ENCODE measurements at places on chromosomes 16 and 17.

DNA sequence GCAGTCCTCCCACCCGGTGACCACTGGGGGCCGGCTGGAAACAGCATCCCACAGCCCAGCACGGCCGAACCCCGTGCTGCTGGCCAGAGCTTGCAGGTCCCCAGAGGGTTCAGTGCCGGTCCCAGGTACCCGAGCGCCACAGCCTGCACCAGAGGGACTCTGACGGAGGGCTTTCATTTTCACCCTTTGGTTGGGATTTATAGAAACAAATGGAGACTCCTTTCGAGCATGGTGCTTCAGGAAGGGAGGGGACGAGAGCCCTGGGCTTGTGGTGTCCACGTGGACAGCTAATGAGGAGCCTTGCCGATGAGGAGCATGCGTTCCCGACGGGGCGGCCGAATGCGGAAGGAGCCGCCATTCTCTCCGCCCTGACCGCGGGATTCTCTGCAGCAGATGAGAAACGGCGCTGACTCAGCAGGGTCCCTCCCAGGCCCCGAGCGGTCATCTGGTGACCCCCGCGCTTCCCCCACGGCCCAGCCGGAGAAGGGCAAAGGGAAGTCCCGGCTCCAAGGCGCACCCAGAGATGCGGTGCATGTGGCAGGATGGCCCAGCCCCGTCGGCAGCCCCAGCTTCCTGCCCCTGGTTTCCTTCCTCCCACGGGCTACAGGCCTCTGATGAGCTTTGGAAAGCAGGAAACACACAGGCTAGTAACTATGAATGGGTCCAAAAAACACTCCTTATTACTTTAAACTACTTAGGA lies 9.8 kb downstream of the SLC38A10 start:
- peak; percentile 17 for DNase-seq

- no peak for DNase-seq
Observed at GRCh38 chr16:64773184-64773583, 348.7 kb downstream of the CDH11 start.

GRCh38 chr17:79031996-79032875 lies 8.3 kb downstream of the C1QTNF1 start:
- no peak for DNase-seq

DNA sequence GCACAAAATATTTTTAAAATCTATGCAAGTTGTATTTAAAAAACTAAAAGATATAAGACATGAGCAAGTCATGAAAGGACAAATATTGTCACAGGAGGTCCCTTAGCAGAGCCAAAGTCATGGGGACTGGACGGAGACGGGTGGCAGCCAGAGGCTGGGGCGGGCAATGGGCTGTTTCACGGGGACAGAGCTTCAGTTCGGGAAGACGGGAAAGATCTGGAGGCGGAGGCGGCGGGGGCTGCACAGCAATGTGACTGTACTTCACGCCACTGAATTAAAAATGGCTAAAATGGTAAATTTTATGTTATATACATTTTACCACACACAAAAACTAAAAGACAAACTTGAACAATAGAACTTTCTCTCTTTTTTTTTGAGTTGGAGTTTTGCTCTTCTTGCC lies 60.0 kb upstream of the METRNL start:
- no peak for DNase-seq

GRCh38 chr17:40093580-40094201 lies 6.7 kb downstream of the NR1D1 start:
- no peak for DNase-seq

DNA sequence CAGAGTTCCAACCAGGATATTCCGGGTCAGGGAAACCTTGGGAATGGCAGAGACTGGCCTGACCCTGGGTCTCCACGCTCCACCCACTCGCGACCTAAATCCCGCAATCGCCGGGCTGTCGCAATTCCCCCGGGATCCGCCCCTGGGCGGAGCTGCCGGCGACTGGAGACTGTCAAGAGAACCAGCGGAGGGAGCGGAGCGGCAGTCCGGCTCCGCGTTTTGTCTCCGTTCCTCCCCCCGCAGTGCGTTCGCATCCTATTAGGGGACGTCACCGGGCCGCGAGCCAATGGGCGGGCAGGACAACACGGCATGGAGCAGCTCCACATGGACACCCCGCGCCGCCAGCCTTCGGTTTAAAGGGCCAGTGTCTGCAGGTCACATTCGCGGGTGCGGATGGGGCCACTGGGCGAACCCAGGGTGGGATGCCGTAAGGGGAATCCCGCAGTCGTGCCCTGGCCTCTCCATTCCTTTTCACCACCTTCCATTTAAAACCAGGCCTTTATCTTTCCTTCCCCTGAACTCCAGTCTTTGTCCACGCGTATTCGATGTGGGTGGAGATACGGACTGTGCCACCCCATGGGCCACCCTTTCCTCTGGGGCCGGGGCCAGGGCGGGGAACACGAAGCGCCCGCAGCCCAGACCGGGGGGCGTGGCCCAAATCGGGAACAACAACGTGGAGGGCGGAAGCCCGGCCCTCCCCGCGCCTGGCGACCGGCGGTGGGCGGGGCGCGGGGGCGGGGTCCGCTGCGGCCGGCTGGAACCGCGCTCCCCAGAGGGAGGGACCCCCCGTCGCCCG lies 764 bp upstream of the MNT start:
- peak; percentile 99 for DNase-seq
